ENCODE measurements at places on chromosomes 1 and 21.

DNA sequence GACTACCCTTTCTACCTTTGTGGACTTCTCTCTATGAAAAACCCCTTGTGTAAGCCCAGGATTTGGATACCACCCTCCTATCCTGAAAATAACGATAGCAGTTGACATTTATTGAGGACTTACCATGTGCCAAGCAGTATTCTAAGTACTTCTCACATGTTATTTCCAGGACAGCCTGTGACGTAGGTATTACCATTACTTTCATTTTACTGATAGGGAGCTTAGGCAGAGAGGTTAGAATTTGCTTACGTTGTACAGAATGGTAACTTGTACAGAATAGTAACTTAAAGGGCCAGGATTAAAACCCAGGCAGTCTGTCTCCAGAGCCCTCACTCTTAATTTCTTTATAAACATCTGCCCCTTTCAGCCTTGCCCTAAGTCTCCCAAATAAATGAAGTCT, 138.3 kb downstream of the NTMT2 start:
- no peak for DNase-seq

- no peak for DNase-seq
These were observed 148.7 kb upstream of the LMO4 start for GRCh38 chr1:87179851-87180519.

DNA sequence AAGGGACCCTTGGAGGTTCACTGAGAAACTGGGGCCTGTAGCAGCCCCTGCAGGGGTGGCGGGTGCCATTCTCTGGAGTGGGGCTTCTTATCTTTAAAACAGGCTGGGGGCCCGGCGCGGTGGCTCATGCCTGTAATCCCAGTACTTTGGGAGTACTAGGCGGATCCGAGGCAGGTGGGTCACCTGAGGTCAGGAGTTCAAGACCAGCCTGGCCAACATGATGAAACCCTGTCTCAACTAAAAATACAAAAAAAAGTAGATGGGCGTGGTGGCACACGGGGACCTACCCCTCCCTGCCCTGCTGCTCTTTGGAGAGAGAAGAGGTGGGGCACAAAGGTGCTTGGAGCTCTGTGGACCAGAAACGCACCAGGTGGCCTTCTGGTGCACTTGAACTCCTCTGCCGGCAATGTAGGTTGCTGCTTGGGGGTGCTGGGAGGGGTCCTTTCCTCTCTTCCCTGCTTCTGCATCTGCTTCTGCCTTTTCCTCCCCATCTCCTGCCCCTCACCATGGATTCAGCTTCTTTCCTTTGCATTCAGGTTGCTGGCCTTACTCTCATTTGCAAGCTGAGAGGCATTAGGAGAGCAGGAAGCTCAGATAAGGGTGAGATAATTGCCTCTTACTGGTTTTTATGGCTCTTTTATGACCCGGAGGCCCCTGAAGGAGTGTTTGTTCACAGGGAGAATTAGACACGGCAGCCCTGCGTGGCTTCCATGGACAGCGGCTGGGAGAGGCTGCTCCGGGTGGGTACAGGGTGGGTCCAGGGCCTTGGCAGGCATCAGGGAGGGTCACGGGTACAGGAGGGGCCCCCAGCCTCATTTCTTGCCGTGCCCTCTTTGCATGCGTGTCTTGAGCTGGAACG, 57.4 kb downstream of the ARHGEF10L start:
- no peak for DNase-seq

GRCh38 chr1:3548156-3548893, 63.0 kb downstream of the MEGF6 start:
- peak; percentile 67 for DNase-seq

DNA sequence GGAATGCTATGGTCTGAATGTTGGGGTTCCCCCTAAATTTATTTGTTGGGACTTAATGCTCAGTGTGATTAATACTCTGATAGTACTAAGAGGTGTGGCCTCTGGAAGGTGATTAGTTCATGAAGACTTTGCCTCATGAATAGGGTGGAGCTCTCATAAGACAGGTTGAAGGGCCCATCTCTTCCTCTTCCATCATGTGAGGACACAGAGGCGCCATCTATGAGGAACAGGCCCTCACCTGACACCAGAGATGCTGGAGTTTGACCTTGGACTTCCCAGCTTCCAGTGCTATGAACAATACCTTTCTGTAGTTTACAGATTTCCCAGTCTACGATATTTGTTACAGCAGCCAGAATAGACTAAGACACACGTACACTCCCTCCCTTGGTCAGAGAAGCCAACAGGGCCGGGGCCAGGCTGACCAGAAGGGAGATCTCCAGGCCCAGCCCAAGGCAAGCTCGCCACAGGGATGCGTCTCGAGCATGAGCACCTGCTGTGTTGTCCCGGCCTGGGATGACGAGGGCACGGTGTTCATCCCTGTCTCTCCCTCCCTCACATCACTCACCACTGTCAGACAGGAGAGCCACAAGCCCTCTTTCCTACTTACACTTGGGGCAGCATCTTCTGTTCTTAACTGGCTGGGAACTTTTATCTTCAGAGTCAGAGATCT, 4.7 kb upstream of the ABCG1 start:
- DNase-seq, result no peak

GRCh38 chr1:12097321-12097720, 34.2 kb downstream of the TNFRSF8 start:
- DNase-seq, result peak; percentile 47

DNA sequence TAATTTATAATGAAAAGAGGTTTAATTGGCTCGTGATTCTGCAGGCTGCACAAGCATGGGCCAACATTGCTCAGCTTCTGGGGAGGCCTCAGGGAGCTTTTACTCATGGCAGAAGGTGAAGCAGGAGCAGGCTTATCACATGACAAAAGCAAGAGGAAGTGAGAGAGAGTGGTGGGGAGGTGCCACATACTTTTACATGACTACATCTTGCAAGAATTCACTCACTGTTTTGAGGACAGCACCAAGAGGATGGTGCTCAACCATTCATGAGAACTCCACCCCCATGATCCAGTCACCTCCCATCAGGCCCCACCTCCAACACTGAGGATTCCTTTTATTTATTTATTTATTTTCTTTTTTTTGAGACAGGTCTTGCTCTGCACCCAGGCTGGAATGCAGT, 5.5 kb upstream of the PLEKHM2 start:
- DNase-seq, result peak; percentile 77

Data from cardiac fibroblast (primary cell).